ENCODE measurements at places on chromosomes 4 and X.

DNA sequence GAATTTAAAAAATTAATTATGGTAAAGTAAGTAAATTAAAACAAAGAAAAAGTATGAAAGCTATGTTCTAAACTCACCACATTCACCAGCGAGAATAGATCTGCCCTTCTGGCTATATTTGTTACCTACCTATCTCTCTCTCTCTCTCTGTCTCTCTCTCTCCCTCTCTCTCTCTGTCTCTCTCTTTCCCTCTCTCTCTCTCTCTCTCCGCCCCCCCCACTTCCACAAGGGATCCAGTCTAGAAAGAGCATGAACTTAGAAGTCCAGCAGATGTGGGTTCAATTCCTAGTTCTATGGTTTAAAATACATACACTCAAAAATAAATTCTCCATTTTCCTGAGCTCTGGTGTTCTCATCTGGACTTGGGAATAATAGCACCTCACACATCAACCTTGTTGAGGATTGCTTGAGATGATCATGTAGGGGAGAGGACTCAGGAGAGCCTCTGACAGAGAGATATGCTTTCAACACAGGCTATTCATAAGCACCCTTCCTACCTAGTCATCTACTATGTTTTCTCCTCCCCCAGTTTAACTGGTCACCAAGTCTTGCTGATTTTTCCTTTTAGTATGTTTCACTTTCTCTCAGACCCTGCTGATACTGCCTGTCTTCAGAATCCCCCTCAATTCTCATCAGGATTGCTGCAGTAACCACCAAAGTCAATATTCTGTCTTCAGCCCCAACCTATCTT, 64.7 kb downstream of the SLC7A11 start:
- no peak for DNase-seq

- DNase-seq = no peak
Observed at GRCh38 chr4:182640932-182641331, 276.3 kb downstream of the DCTD start.

- DNase-seq = no peak
Observed at GRCh38 chrX:47674776-47675175, 15.8 kb upstream of the UXT start.

DNA sequence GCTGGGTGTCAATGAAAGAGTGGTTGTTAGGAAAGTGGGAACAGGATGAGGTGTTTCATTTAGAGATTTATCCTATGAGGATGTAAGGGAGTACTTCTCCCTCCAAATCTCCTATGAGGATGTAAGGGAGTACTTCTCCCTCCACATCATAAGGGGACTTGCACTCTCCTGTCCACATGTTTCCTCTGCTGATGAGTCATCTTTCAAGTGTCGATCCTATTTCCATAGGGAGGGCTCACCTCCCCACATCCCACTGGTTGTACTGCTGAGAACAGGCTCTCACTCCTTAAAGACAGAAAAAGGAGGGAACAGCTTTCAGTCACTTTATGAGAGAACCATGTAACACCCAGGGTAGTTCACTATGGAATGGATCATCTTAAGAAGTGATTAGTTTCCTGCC, 65.0 kb downstream of the INPP4B start:
- no peak for DNase-seq

- no peak for DNase-seq
Observed at GRCh38 chr4:23237771-23238170, 545.0 kb downstream of the GBA3 start.

DNA sequence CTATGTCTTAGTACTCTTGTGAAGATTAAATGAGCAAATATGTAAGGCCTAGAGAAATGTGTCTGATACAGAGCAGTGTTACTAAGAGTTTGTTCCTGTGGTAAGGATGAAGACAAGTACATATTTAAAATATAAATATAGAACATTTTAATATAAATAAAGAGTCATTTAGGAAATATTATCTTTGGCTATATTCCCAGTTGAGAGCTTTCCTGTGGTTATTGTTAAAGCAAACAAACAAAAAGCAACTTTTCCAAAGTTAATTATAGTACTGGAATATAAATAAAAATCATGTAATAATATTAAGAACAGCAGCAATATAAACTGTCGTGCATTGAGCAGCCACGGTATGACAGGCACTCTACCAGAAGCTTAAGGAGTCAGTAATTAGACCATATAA, 472.5 kb downstream of the INPP4B start:
- no peak for DNase-seq

DNA sequence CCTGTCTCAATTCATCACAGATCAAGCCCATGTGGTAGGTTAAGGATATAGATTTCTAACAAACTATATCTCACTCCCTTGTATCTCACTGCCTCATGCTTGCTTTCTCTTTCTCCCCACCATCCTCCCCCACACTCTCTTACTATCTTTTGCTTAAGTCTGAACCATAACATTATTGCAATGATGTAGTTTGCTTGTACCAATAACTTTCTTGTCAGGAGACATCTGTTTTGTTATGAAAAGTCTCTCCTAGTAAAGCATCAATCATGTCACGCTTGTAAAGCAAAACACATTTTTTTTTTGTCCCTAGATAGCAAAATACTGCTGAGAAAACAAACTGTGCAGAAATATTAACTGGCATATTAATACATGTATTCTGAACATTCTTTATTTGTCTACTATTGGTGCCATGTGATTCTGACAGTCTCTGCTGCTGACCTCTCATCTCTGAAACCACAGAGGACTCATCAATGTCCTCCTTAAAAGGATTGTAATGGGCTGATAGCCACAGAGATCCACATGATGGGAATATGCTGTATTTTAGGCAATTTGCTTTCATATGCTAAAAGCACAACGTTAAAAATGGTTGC, 217.5 kb downstream of the VEGFC start:
- no peak for DNase-seq

GRCh38 chrX:84259868-84260267, 71.9 kb upstream of the RPS6KA6 start:
- DNase-seq = no peak

DNA sequence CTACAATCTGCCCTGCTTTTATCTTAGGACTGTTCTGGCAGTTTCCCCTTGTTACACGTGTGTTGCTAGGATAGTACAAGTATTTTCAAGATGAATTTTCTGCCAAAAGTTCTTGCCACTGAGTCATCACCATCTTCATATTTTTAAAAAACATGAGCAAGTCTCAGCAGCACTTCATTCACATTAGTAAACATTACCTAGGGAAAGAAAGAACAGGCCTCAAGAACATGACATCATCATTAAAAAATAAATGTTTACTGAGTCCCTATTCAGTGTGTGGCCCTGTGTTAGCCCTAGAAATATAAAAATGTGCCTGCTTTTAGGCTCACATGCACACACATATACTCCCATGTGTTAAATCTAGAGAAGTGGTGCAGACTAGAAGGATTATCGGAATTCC, 18.7 kb upstream of the GPC3 start:
- peak; percentile 6 for DNase-seq

- DNase-seq = no peak
Observed at GRCh38 chr4:97142410-97142809, 1000.9 kb downstream of the STPG2 start.

GRCh38 chr4:53505947-53506346, 85.3 kb downstream of the LNX1 start:
- peak; percentile 24 for DNase-seq

DNA sequence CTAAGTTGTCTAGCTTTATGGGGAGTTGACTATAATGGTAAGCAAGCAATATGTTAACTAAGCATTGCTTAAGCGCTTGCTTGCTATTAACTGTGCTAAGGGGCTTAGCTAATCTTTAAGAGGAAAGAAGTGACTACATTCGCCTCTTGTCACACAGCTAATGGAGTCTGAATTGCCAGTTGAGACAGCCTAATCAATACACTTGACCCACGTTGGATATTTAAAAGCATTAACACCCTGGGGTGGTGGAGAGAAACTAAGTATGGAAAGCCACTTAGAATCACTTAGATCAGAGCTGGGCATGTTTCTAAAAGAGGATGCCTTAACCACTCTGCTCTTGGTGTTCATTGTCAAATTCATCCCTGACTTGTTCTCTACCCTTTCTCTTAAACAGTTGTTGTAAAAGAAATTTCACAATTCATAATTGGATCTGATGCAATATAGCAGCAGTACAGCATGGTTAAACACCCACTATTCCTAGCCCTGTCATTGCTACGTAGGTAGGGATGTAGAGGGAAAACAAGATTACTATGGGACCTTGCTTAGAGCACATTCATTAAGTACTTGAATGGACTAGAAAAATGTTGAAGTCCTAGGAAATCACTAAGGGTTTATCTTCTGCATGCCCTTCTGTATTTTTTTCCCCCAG, 3.5 kb downstream of the ZAR1 start:
- DNase-seq = no peak

DNA sequence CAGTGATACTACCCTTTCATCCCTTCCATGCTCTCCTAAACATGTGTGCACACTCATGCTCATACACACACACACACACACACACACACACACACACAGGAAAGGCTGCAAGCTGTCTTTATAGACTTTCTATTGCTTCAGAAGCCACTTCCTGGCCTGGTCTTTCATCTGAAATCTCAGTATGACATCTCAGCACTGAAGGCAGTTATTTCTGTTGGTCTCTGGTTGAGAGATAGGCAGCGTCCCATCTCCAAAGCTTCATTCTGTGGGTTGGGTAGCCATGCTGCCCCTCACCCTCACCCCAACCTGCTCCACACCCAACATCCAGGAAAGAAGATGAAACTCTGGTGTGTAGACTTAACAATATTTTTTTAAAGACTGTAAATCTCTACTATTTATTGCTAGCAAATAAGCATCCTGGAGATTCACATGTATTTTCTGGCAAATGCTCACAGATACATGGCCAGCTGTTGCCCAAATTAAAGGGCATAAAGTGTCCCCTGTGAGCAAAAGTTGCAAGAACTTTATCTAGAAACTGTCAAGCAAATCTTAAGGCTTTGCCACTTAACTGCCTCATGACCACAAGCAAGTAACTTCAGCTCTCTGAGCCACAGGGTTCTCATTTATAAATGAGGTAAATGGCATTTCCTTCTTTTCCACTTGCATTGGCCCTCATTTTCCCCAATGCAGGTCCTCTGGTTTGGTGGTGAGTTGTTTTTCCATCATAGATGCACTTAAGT, 189.8 kb upstream of the AFF2 start:
- DNase-seq = no peak

GRCh38 chr4:44661940-44662622, 10.7 kb upstream of the YIPF7 start:
- DNase-seq = no peak

GRCh38 chr4:11081006-11081405, 347.7 kb downstream of the HS3ST1 start:
- DNase-seq = no peak

- no peak for DNase-seq
Observed at GRCh38 chr4:182863501-182863900, 53.7 kb downstream of the DCTD start.

DNA sequence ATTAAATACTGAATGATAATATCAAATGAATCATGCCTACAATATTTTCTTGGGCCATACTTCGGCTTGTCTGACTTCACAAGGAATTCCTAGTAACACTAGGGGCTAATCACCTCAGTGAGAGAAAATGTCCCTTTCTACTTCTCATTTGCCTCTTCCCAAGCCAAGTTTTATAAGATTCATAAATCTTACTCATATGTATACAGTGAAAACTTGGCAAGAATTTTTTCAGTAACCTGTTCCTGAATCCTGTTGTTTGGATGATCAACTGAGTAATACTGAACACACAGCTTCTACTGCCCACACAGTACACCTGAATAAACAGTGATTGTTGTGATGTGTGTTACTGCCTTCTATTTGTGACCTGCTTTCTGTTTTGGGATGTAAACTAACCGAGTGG, 16.5 kb downstream of the TMPRSS11E start:
- no peak for DNase-seq

DNA sequence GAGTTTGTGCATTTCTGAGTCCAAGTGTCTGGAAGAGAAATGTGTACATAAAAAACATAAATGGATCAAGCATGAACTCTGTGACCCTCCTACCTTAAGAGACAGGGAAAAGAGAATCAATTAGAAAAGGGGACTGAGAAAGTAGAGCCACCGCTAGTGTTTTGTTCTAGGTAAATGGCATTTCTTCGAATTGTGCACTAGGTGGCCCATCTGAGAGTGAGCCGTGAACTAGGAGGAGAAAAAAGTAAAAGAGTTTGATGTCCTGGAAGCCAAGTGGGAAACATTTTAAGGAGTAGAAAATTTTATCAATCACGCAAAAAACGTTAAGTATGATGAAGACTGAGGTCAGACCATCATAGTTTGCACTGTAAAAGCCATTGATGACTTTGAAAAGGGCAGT, 55.1 kb downstream of the NAF1 start:
- DNase-seq = peak; percentile 10

DNA sequence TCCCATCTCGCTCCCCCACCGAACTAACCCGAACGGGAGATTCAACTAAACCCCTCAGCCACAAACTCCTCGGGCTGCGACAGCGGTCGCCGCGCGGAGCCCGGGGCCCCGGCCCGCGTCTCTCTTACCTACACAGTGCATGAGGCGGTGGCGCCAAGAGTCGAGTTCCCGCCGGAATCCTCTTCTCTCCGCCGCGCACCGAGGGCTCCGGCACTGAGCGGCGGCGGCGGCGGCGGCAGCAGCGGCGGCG, 160 bp downstream of the LCORL start:
- DNase-seq = peak; percentile 13

- DNase-seq = no peak
Observed at GRCh38 chr4:154719087-154719486, 24.7 kb upstream of the LRAT start.

DNA sequence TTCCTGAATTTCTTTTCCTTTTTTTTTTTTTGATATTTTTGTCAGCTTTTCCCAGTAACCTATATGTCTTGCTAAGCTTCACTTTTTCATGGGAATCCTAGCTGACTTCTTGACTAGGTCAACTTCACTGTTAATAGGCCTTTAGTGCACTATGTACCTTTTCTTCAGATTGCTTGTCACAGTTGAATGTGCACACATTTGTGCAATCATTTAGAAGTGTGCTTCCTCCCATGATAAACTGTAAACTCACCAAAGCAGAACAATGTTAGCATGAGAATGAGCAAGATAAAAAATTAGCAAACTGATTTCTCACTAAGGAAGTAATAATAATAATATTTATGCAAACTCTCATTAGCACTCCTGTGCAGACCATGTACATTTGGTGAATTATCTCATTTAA, 173.2 kb downstream of the PABPC4L start:
- no peak for DNase-seq

- DNase-seq = no peak
Observed at GRCh38 chr4:140249351-140249750, 95.4 kb upstream of the MAML3 start.

GRCh38 chr4:150308824-150309472, 230.7 kb downstream of the DCLK2 start:
- peak; percentile 83 for DNase-seq

- DNase-seq = no peak
Observed at GRCh38 chr4:3769642-3770184, 3.5 kb downstream of the ADRA2C start.

- no peak for DNase-seq
Observed at GRCh38 chr4:180057891-180058671, 2185.1 kb upstream of the TENM3 start.

- DNase-seq = no peak
Observed at GRCh38 chr4:99938243-99938753, 8.1 kb downstream of the DNAJB14 start.

- no peak for DNase-seq
Observed at GRCh38 chrX:146224442-146224841, 406.8 kb downstream of the SLITRK2 start.
